ENCODE measurements at places on chromosomes 1 and 21. TPM values are rescaled to one million over a fixed set of nuclear protein-coding genes. Genes with fewer than 3 reads are reported as not detected.
A peak's percentile ranks its signal among the peaks of the same experiment; 100 is the strongest.

- no peak overlapping the region for H3K27ac ChIP-seq
- H3K4me3 ChIP-seq = no peak overlapping the region
- peaks cover 8% of the 10 kb centered on the region for H3K4me1 ChIP-seq
Observed at GRCh38 chr1:161707503-161707902, 474 bp downstream of the FCRLA start.

Gene PRMT6
- total RNA-seq = 5.1 TPM

Gene CD5L
- 1.4 TPM for total RNA-seq

- no peak overlapping the region for H3K4me3 ChIP-seq
- no peaks in the 10 kb centered on the region for H3K4me1 ChIP-seq
- H3K36me3 ChIP-seq = no peaks in the 10 kb centered on the region
- peaks cover 2% of the 10 kb centered on the region for H3K27me3 ChIP-seq
- no peak for DNase-seq
Observed at GRCh38 chr1:22252251-22252650, 109.4 kb upstream of the WNT4 start.

DNA sequence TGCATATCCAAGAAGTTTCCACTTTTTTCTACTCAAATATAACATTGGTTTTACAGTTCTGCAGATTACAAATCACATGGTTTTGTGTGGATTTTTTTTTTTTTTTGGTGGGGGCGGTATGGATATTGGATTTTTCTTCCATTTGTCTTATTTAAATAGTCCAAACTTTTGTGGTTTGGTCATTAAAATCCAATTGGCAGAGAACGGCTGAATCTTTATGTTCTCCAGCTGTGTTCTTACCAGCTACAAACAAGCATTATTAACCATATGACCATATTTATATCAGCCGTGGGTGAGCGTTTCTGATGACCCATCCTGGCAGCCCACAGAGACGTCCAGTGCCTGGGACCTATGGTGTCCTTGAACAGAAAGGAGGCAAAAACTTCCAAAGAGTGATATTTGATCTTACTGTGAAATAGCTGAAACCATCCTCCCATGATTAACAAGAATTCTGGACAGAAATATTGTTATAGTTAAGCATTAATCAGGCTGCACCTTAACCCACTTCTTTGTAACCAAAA, 200.4 kb downstream of the LYPLAL1 start:
- no peaks in the 10 kb centered on the region for H3K36me3 ChIP-seq
- no peaks in the 10 kb centered on the region for H3K4me1 ChIP-seq
- no peak overlapping the region for H3K27ac ChIP-seq
- no peak for DNase-seq
- no peak overlapping the region for H3K4me3 ChIP-seq

GRCh38 chr1:30824736-30825429, 67.3 kb upstream of the LAPTM5 start:
- peaks cover 13% of the 10 kb centered on the region for H3K4me1 ChIP-seq
- no peak for DNase-seq
- H3K27ac ChIP-seq = peak overlapping the region; percentile 96
- H3K27me3 ChIP-seq = no peaks in the 10 kb centered on the region

DNA sequence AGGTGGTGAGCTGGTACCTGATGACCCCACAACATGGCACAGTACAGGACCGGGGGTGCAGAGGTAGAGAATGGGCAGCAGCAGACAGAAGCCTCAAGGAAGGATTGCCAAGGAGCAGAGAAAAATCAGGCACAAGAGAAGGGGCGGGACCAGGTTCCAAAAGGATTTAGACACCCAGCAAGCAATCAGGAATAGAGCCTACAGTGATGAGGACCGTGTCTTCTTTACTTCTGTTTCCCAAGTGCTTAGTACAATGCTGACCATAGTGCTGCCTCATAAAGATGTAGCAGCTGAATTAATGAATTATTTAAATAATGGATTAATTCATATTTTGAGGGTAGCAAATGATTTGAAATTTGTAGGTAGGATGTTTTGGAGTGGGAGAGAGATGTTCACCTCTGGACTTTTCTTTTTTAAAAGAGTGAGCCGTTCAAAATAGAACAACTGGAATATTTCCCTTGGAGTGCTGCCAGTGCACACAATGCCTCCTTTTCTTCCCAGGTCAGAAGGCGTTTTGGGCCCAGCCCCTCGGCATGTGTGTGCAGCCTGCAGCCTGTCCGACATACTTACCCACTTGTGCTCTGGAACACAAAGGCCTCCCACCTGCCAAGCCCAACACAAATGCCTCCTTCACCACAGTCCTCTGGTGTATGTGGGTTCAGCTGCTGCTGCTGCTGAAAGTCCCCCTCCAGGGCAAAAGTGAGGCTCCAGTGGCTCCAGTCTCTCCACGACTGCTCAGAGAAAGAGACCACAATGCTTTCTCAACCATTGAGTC, 19.6 kb downstream of the KANK4 start:
- no peaks in the 10 kb centered on the region for H3K27me3 ChIP-seq
- H3K4me1 ChIP-seq = peaks cover 17% of the 10 kb centered on the region
- no peak overlapping the region for H3K27ac ChIP-seq
- peak; percentile 37 for DNase-seq

GRCh38 chr1:193569096-193569982, 382.9 kb upstream of the B3GALT2 start:
- no peak for DNase-seq
- H3K27me3 ChIP-seq = no peaks in the 10 kb centered on the region
- no peak overlapping the region for H3K27ac ChIP-seq
- H3K36me3 ChIP-seq = no peaks in the 10 kb centered on the region
- H3K4me3 ChIP-seq = no peak overlapping the region
- H3K4me1 ChIP-seq = no peaks in the 10 kb centered on the region

Gene BCL2L15
- not detected for total RNA-seq

Gene CFAP107
- not detected for total RNA-seq

DNA sequence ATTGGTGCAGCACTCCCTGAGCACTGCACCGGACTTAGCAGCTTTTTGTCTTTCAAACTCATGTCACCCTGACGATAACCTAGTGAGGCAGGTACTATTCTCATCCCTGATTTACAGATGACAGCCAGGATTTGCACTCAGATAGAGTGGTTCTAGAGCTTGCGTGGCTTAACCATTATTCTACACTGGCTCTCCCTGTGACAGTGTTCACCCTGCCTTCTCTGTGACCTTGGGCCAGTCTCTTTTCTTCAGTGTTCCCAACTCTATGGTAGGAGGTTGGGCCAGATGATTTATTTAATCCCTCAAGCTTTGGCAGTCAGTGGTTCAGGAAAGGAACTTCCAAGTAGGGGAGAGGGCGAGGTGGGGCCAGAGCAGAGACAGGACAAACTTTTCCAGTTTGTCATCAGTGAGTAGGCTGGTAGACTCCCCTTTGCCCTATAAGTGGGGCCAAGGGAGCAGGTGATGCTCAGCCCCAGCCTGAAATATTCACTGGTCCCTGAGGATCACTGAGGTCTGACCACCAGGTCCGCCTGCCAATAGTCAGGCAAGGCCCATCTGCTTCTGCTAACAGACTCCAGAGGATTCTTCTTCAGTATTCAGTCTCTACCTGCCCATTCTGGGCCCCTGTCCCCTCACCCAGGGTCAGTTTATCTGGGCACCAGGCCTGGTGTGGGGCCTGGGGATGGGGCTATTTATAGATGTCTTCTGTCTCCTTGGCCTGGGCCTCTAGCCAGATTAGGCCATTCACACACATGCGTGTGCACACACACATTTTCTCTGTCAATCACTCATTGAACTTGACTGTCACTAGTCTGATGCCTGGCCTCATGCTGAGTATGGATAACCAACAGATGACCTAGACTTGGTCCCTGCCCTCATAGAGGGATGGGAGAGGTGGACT, 8.8 kb upstream of the FABP3 start:
- H3K4me1 ChIP-seq = peaks cover 37% of the 10 kb centered on the region
- peak; percentile 70 for DNase-seq
- H3K4me3 ChIP-seq = no peak overlapping the region
- H3K27ac ChIP-seq = peak overlapping the region; percentile 81
- no peaks in the 10 kb centered on the region for H3K36me3 ChIP-seq
- no peaks in the 10 kb centered on the region for H3K27me3 ChIP-seq

Gene IPO9
- 23.2 TPM for total RNA-seq

DNA sequence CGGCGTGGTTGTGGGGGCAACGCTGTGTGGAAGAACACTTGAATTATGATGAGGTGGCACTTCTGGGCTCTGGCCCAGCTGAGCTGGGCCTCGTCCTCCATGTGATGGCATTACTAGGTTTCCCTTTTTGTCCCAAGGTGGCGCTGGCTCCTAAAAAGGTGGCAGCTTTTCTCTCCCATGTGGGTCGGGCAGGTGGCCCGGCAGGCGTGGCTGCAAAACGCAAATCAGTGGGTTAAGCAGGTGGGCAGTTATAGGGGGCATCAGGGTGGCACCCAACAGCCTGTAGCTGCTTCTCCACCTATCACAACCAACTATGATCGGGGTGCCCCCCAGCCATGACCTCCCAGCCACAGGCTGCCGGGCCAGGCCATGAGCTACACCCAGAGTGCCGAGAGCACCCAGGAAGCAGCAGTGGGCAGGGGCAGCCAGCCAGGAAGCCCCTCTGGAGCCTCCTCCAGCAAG, 59.6 kb downstream of the KCNAB2 start:
- H3K4me3 ChIP-seq = no peak overlapping the region
- H3K27me3 ChIP-seq = peaks cover 7% of the 10 kb centered on the region
- H3K4me1 ChIP-seq = no peaks in the 10 kb centered on the region
- no peaks in the 10 kb centered on the region for H3K36me3 ChIP-seq
- no peak overlapping the region for H3K27ac ChIP-seq

DNA sequence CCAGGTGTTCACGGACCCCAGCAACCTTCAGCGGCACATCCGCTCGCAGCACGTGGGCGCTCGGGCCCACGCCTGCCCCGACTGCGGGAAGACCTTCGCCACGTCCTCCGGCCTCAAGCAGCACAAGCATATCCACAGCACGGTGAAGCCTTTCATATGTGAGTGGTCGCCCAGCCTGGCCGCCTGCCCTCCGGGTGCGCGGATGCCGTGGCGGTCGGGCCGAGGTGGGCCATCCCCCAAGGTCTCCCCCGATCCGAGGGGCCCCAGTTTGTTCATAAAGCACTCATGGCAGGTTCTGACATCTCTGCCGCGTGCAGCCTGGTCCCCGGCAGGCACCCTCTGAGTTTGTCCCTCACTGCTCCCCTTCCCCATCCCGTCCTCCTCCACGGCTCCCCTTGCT, 49.0 kb upstream of the ARHGEF16 start:
- no peak for DNase-seq
- no peaks in the 10 kb centered on the region for H3K27me3 ChIP-seq
- no peaks in the 10 kb centered on the region for H3K4me1 ChIP-seq
- no peak overlapping the region for H3K4me3 ChIP-seq
- H3K36me3 ChIP-seq = no peaks in the 10 kb centered on the region
- H3K27ac ChIP-seq = no peak overlapping the region

- DNase-seq = no peak
- H3K4me3 ChIP-seq = no peak overlapping the region
- H3K27ac ChIP-seq = no peak overlapping the region
- H3K4me1 ChIP-seq = no peaks in the 10 kb centered on the region
Observed at GRCh38 chr1:93033029-93033428, 46.1 kb upstream of the MTF2 start.

GRCh38 chr1:43881415-43881814, 52.2 kb upstream of the ARTN start:
- no peaks in the 10 kb centered on the region for H3K27me3 ChIP-seq
- H3K4me1 ChIP-seq = peaks cover 13% of the 10 kb centered on the region
- H3K4me3 ChIP-seq = no peak overlapping the region
- H3K27ac ChIP-seq = peak overlapping the region; percentile 87
- no peaks in the 10 kb centered on the region for H3K36me3 ChIP-seq

DNA sequence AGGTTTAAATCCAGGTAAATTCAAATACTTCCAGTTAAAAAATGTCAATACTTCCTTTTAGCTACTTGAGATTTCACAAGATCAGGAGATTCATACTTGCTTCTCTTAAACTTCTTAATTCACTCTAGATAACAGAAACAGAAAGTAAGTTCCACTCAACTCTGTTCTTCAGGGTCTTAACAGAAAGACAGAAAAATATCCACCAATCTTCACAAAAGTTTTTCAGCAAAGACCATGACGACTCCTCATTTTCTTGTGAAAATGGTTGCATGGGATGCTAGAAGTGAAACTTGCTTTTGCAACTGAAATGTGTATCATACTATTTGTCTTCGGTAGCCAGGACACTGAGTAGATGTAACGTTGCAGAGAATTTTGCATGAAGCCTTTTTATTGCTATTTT, 12.3 kb upstream of the LRRC8C start:
- H3K36me3 ChIP-seq = no peaks in the 10 kb centered on the region
- no peak for DNase-seq
- H3K27me3 ChIP-seq = no peaks in the 10 kb centered on the region
- peaks cover 33% of the 10 kb centered on the region for H3K4me1 ChIP-seq
- no peak overlapping the region for H3K27ac ChIP-seq
- no peak overlapping the region for H3K4me3 ChIP-seq

DNA sequence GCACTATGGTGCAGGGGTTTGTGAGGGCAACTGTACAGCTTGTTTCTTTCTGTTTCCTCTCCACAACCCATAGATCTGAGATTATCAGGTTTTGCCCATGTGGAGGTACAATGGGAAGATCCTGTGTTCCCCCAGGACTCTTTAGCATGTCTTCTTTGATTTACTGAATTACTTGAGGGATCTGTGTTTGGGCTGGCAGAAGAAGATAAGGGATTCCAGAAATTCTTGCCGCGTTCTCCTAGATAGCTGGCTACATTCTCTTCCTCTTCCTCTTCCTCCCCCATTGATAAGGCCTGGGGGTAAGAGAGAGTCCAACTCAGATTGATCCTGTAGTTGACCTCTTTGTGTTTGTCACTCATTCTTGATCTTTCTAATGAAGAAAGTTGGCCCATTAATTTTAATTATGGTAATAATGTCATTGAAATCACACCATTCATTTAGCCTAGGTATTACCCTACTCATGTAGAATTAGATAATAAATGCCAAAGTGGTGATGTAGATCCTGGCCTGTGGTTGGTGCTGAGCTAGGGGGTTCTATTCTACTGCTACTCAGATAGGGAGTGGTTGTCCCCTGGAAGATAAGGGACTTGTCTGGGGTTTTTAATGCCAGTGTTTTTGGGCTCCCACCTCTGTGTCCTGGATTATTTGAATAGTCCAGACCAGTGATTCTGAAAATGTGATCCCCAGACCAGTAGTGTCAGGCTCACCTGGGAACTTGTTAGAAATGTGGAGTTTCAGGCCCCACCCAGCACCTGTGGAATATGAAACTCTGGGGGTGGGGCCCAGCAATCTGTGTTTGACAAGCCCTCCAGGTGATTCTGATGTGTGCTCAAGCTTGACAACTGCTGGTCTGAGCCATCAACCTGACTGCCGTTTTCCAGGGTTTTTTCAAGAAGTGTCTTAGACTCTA, 122.2 kb downstream of the NOS1AP start:
- no peak overlapping the region for H3K27ac ChIP-seq
- H3K4me3 ChIP-seq = no peak overlapping the region
- no peak for DNase-seq

Gene C4BPB
- not detected for total RNA-seq

Gene WDR4
- 3.4 TPM for total RNA-seq

DNA sequence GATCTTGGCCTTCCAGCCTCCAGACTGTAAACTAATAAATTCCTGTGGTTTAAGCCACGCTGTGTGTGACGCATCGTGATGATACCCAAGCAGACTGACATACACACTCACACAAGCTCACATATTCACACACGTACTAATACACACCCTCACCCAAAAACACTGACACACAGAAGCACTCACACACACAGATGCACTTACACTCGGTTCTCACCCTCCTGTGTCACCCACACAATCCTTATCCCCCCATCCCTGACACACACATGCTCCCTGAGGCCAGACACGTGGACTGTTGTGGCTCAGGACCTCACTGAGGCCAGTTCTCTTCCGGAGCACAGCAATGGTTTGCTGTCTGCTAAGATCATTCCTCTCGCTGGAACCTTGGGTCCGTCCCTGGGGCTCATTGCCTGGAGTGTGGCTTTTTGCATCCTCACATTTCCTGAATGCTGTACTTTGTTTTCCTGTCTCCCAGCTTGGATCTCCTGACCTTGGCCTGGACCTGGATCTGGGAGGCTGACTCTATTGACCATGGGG, 76.9 kb upstream of the LYST start:
- no peaks in the 10 kb centered on the region for H3K36me3 ChIP-seq
- H3K4me1 ChIP-seq = no peaks in the 10 kb centered on the region
- no peaks in the 10 kb centered on the region for H3K27me3 ChIP-seq
- no peak overlapping the region for H3K27ac ChIP-seq
- no peak overlapping the region for H3K4me3 ChIP-seq
- no peak for DNase-seq
